GM06990 (cell line): ENCODE measurements at places on chromosomes 7 and 10.

DNA sequence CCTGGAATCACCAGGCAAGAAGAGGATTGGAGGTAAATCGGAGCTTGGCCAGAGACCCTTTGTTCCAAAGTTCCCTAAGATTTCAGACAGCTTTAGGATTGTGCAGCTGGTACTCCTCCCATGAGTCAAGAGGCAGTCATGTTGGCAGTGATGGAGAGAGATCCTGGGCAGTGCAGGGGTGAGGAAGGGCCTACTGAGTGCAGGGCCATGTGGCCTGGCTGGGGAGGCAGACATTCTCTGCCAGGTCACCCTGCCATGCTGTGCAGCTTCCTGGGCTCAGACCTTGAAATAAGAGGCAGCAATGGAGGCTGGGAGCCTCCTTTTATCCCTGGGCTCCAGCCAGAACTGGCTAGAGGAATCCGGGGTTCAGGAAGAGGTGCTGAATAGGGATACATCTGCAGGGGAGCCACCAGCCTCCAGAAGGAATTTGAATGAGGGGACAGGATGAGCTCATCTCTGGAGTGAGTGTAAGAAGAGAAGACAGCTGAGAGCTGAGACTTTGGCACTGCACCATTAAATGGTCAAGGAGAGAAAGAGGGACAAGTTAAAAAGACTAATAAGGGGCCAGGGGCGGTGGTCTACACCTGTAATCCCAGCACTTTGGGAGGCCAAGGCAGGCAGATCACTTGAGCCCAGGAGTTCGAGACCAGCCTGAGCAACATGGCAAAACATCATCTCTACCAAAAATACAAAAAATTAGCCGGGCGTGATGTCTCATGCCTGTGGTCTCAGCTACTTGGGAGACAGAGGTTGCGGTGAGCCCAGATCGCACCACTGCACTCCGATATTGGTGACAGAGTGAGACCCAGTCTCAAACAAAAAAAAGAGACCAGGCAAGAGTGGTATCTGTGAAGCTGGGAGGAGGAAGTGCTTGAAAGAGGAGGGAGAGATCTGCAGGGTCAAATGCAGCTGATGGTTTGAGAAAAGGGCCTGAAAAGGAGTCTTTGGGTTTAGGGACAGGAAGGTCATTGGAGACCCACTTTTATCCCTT, 12.0 kb downstream of the SFTPD start:
- DNase-seq: no peak

- DNase-seq: no peak
These were observed 47.1 kb downstream of the NT5C2 start for GRCh38 chr10:103145860-103146466.

DNA sequence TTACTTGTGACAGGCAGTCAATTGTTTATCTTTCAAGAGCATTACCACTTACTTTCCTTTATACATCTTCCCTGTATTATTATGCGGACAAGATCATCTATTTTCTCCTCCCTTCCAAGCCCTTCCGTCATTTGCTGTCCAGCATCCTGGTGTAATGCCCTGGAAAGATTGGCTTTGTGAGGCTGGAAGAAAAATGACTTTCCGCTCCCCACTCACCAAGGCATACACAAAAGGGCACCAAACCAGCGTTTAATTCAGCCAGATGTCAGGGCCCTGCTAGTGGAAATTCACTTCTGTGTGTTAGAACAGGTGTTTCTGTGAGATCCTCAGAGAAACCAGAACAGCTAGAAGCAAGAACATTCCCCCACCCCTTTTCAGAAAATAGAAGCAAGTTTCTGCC, 128.1 kb upstream of the NANOS1 start:
- DNase-seq: no peak

DNA sequence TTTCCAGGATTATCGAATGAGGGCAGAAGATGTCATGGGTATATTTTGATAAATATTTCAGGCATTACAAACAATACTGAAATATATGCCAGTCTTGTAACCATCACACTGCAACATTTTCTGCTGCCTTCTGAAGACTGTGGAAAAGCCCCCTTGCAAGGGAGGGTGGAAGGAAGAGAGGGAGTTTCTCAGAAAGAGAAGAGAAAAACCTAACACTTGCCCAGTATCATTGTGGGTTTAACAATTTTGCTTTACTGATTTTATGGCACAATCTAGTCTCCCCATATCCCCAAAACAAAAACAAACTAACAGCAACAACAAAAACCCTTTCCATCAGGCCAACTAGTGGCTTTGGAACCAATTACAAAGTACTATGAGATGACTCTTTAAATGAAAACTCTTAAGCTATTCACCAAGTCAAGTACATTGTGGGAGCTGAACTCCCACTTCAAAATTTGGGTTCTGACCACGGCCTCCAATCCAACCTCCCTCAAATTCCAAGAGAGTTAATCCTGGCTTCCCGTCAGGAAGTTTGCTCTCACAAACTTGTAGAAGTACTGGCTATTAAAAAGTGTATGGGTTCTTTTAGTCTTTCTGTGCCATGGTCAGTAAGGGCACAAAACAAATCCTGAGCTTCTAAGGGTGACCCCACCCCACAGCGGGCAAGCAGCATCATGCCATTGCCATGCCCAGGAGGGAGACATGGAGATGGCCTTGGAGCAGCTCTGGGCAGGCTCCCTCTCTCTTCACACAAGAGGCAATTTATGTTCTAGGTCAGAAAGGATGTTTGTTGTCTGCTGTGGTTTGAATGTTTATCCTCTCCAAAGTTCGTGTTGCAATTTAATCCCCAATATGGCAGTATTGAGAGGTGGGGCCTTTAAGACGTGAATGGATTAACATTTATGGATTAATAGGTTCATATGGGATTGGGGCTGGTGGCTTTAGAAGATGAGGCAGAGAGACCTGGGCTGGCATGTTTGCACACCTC, 96.3 kb downstream of the JAZF1 start:
- no peak for DNase-seq

DNA sequence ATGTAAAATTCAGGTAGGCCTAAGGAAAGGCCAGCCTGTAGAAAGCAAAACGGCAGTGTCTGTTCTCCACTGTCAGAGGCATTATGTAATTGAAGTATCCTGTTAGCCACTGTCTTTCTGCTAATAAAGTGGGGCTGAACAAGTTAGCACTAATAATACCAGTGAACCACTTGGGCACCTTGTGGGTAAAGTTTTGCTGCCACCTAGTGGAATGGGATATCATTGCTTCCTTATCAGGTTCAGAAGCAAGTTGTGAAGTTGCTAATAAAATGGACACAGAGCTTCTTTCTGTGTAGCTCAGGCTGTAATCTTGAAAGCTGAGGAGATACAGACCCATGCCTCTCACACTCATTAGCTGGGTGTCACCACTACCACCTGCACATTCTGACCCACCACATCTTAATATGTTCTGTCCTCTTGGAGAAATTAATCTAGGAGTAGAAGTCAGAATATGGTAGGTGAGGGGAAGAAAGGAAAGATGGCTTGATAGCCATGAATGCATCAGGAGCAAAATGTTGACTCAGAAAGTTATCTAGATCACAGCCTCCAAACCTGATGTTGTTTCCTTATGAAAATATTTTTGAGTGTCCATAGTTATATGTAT, 175.1 kb downstream of the SEPTIN7 start:
- DNase-seq: no peak

DNA sequence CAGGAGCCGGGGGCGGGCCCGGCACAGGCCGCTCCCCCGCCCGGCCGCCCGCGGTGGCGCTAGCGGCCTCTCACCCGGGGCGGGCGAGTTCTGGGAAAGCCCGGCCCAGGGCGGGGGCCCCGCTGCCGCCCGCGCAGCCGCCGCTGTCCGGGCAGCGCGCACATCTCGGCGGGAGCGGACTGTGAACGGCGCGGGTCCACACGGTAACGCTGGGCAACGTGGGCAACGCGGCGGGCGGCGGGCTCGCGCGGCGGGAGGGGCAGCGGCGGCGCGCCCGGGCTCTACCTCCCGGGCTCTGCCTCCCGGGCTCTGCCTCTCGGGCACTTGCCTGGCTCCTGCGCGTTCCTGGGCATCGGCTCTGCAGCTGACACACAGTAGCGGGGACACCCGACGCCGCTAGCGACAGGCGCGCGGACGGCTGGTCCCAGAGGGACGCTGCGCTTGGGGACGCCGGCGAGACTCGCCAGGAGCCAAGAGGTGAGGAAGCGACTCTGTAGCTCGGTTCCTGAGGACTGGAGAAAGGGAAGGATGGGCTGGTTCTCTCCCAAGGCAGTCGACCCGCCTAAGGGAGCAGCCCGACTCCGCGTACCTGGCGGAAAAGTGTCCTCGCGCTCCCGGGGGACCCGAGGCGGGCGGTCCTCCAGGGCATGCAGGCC, at the start of gene PLCE1:
TSS of gene PLCE1 (plus strand) at position 150 of the 656 bp plus-strand sequence. CDS start 37,116 bp downstream, outside the sequence.
- DNase-seq: peak; percentile 18

DNA sequence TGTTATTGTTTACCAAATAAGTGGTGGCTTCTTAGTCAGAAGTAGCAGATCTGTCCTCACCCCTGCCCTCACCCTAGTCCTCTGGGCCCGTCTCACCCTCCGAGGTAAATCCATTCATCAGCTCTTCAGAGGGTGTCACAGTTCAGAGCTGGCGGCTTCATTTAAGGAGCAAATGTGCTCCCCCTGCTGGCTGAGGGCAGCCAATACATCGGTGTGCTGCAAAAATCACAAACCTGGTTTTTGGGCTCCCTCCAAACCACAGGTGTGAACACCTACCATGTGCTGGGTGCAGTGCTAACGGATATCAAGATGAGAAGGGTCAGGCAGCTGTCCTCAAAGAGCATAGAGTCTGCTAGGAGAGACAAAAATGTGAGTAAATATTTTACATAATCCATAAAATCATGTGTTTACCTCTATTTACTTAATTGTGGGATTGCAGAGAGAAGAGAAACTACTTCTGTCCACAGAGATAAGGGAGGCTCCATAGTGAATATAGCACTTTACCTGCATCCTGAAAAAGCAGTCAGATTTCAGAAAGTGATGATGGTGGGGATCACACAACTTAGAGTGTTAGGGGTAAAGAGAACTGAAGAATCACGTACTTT, 15.5 kb upstream of the CRTAC1 start:
- DNase-seq: no peak

DNA sequence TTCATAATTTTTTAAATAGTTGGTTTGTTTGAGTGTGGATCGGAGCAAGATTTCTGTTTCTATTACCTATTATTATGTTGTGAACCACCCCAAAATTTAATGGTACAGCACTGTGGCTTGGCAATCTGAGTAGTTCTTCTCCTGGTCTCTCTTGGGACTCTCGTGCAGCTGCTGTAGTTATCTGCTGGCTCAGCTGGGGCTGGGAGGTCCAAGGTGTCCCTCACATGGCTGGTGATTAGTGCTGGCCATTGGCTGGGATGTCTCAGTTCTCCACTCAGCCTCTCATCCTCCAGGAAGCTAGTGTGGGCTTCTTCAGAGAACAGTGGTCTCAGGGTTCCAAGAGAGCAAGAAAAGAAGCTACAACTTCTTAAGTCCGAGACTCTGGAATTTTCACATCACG, 15.4 kb downstream of the NPFFR1 start:
- DNase-seq: no peak

- DNase-seq: no peak
These were observed 77.4 kb downstream of the CALN1 start for GRCh38 chr7:72334698-72335097.

DNA sequence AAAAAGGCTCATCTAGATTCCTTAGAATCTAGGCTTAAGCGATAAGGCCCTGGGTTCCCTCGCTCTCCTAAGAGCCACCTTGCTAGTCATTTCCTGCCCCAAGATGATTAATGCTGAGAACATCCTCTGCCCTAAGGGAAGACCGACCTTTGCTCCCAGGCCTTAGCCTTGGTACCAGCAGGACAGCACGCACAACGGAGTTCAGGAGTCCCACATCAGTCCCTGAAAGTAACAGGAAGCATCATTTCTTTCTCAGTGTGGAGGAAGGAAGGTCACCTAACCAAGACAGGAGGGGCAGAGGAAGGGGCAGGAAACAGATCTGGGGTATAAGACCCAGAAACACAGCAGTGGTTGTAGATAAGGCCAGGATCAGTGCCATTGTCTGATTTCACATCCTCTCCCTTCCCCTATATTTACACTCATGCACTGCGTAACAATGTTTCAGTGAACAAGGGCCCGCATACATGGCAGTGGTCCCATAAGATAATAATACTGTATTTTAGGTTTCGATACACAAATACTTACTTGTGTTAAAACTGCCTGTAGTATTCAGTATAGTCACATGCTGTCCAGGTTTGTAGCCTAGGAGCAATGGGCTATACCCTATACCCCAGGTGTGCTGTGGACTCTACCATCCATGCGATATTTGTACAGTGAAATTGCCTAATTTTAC, 8.1 kb upstream of the FAM107B start:
- DNase-seq: no peak

GRCh38 chr7:101100858-101101847, 15.9 kb downstream of the TRIM56 start:
- no peak for DNase-seq

GRCh38 chr7:8724080-8724718, 290.8 kb downstream of the NXPH1 start:
- no peak for DNase-seq

DNA sequence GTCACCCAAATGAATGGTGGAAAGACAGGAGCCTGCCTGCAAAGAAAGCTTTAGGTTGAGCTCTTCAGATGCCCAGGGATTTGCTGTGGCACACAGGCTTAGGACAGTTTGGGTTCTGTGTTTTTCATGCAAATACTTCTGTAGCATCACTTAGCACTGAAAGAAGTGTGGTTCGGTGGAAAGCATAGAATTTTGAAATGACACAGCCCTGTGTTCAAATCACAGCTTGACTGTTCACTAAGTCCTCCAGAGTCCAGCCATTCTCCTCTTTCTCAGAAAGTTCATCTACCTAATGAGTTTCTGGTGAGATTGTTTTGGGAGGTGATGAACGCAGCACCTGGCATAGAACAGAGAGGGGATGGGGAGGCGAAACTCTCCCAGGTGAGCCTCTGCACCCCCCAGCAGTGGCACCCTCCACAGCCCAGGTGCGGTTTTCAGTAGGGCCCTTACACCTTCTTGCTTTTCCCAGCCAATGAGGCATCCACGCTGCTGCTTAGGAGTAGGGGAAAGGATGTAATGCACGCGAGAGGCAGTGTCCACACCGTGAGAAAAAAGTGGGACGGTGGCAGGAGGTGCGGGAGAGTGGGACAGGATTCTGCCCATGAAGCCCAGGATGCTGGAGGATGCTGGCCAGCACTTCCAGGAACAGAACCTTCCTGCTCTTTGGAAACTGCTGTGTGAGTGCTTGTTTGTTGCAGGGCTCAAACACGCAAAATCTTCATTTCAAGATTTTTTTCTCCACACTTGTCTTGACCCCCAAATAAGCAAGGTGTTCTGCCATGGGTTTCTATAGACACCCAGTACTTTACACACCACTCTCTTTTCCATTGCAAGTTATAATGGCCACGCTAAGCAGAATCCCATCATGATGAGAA, 11.6 kb downstream of the EN2 start:
- no peak for DNase-seq
